ENCODE measurements at places on chromosomes 13 and 19.

- no peak for DNase-seq
These were observed 11.8 kb upstream of the HMGB1 start for GRCh38 chr13:30477346-30478195.

DNA sequence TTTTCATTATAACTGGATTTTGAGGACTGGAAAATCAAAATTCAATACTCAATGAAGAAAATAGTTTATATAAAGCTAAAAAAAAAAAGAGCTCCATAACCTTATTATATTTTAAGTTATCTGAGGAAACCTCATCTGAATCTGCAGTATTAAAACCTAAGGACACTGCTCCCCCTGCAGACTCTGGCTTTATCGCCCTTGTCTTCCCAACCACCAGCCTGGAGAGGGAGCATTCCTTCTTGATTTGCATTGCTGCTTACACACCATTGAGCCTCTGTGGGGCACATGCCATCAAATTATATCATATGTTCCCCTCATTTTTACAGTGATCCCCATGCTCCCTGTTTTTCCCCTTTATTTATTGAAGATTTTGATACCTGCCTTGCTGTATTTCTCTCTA, 871.4 kb upstream of the GPC6 start:
- DNase-seq = no peak

GRCh38 chr13:59384154-59384553, 779.6 kb downstream of the DIAPH3 start:
- no peak for DNase-seq

- DNase-seq = no peak
These were observed 61.9 kb upstream of the ATP12A start for GRCh38 chr13:24618011-24618955.
